Esophagus muscularis mucosa (tissue), 4 donors: ENCODE measurements at places on chromosomes 1 and 21.

- DNase-seq: no peak
Observed at GRCh38 chr1:76247261-76247852, 172.8 kb downstream of the ST6GALNAC3 start.

DNA sequence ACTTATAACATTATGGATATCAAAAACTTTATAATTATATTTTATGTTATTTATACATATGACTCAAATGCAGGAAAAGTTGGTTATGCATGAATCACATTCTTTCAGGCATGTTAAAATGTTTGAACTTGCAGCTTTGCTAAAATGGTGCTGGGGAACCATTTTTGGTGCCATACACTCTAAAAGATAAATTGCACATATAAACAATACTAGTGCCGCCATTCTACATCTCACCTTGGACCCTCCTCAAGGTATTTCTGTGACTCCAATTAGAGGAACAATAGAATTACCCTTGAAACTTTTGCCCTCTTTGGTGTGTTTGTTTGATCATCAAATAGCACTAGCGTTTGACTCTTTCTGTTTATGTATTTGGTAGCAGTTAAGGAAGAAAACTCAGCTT lies 997 bp downstream of the PRKACB start:
- DNase-seq: no peak

- no peak for DNase-seq
Observed at GRCh38 chr1:47751996-47752451, 245.2 kb downstream of the TRABD2B start.

- no peak for DNase-seq
Observed at GRCh38 chr1:119870917-119871596, 25.3 kb downstream of the ADAM30 start.

DNA sequence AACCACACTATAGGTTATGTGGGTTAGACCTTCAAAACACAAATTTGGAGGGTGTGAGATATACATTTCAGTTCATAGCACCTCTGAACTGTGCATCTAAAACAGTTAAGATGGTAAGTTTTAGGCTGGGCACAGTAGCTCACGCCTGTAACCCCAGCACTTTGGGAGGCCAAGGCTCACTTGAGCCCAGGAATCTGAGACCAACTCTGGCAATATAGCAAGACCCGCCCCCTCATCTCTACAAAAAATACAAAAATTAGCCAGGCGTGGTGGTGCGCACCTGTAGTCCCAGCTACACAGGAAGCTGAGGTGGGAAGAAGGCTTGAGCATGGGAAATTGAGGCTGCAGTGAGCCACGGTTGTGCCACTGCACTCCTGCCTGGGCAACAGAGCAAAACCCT lies 47.9 kb downstream of the NAV1 start:
- no peak for DNase-seq

GRCh38 chr1:110734133-110734680 lies 59.5 kb upstream of the KCNA3 start:
- DNase-seq: no peak

GRCh38 chr1:87418048-87418447 lies 89.4 kb downstream of the LMO4 start:
- DNase-seq: no peak

- no peak for DNase-seq
Observed at GRCh38 chr1:119374208-119374874, 5.8 kb downstream of the HAO2 start.

DNA sequence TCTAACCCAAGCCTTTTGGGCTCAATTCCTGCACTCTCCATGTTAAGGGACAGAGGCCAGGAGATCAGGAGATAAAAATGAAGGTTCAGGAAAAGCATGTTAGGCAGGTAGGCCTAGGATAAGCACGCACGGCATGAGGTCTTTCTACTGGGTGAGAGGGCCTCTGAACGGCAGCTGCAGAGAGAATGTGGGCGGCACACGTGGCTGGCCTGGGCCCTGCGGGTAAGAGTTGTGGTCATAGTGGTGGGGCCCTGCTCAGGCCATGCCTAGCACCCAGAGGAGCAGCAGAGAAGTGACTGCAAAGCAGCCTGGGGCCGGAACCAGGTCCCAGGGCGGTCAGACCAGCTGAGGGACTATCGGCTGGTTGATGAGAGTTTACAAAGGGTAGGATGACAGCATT lies 7.5 kb upstream of the FOXO6 start:
- DNase-seq: no peak

DNA sequence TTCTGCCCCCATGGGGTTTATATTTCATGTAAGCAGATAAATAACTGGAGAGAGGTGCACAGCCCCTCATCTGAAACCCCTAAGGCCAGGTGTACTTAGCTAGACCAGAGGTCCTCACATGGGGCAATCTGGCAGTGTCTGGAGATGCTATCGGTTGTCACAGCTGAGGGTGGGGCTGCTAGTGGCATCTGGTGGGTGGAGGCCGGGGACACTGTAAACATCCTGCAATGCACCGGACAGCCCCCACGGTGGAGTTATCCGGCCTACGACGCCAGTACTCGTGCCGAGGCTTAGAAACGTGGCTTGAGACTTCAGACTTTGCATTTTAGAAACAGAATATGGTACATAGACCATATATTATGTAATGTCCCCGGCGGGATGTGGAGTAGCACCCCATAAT lies 186.5 kb upstream of the VAMP3 start:
- DNase-seq: no peak

DNA sequence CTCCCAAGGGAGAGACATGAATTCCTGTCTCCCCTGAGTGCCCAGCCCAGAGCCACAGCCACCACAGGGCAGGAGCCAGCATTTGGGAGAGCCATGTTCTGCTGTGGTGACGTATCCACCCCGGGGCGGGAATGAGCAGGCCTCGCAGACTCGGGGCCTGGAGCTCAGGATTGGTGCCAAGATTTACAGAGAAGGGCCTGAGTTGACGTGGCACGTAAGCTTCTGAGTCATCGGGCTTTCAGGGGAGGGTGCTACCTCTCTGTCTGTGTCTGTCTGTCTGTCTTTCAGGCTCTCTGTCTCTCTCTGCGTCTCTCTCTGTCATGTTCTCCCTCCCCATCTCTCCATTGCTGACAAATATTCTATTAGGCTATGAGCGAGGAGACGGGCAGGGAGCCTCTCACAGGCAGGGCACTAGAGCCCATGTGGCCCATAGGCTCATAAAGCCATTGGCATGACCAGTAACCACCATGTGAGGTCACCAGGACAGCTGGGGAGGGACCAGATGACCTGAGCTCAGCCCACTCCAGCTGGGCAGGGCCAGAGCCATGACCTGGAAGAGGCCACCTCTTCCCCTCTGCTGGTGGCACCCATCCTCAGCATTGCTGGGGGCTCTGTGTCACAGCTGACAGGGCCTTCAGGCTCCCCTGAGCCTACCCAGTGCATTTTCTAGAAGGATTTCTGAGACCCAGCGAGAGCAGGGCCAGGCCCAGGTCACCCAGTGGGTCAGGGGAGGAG lies 300.0 kb upstream of the VAMP3 start:
- DNase-seq: peak; percentile 93

GRCh38 chr21:42878678-42878992 lies 704 bp downstream of the WDR4 start:
- no peak for DNase-seq

DNA sequence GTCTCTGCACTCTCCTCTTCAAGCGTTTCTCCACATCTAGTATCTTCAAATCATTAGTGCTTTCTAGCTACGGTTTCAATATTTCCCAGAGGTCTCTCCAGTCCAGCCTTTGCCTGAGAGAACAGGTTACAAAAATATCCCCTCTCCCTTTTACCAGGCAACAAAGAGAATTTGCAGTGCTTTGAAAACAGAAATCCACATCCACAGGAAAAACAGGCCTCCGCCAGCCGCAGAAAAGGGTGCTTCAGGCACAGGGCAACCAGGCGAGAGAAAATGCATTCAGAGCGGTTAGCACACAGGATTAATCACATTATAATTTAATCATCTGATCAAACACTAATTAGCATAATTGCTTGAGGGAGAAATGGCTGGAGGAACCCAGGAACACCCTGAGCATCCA lies 13.8 kb downstream of the DSCAM start:
- no peak for DNase-seq

DNA sequence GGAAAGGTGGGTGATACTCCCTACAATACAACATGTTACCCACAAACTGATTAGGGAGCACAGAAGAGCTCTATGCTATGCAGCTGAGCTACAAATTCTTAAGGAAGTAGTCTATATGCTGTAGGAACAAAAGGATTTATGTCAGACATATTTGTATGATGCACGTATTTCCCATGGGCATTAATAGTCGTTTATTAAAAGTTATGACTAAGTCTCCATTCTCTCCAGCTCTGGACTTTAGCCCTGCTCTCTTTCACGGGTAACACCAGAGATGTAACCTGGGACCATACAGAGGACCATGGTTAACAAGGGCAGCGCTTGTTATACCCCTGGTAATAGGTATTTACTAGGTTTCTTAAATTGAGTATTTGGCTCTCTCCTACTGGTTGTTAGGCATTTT lies 168.2 kb upstream of the C1orf105 start:
- no peak for DNase-seq

GRCh38 chr1:67280696-67281095 lies 27.0 kb upstream of the IL12RB2 start:
- DNase-seq: no peak

- peak; percentile 70 for DNase-seq
Observed at GRCh38 chr1:109630081-109630897, 10.7 kb downstream of the AMPD2 start.
